ENCODE measurements at places on chromosomes 3 and 15. TPM values are rescaled to one million over a fixed set of nuclear protein-coding genes. Genes with fewer than 3 reads are reported as not detected.

TNFSF10 gene
- total RNA-seq = 0.22 TPM

POPDC2 gene
- total RNA-seq = 0.44 TPM

PIERCE2 gene
- total RNA-seq = 1.8 TPM

DAZL gene
- total RNA-seq = 0.14 TPM

AADACL2 gene
- not detected for total RNA-seq

LEKR1 gene
- total RNA-seq = 1.1 TPM

ALDH1A2 gene
- 0.86 TPM for total RNA-seq

CFAP44 gene
- total RNA-seq = 2.4 TPM

Data from placental pericyte (primary cell).